ENCODE measurements at places on chromosomes 5 and 9.

GRCh38 chr9:136363949-136364748 is 605 bp upstream of the DNLZ start:
- no peak for DNase-seq

GRCh38 chr5:143025971-143026370 is 255.8 kb downstream of the ARHGAP26 start:
- no peak for DNase-seq

GRCh38 chr5:107500347-107500746 is 170.4 kb downstream of the EFNA5 start:
- DNase-seq: no peak

DNA sequence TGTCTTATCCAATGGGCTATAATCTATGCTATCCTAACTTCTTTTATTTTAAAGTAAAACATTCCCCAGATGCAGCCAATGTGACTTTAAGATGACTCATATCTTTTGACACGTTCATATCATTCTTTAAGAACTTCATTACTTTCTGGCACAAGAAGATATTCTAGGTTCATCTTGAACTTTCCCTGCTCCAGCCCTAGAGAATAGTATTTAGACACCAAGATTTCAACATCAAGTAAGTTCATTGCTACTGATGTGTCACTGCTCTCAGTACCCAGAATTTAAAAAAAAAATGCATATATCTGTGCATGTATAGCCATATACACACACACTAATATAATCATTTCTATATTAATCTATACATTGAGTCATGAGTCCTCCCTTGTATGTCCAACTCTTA is 175.2 kb downstream of the SAXO1 start:
- no peak for DNase-seq

GRCh38 chr9:32989660-32990059 is 11.8 kb downstream of the APTX start:
- DNase-seq: no peak

- no peak for DNase-seq
Observed at GRCh38 chr9:117744369-117744768, 40.2 kb downstream of the TLR4 start.

- DNase-seq: no peak
Observed at GRCh38 chr5:53027913-53028312, 38.8 kb downstream of the ITGA2 start.

Measured in stimulated activated CD8-positive, alpha-beta memory T cell treated with anti-CD3 and anti-CD28 coated beads, Interleukin-4, amount 100 ng/mL, for 1 hour (primary cell).